NCI-H1930 (cell line): ENCODE measurements at places on chromosomes 3 and 15.

GRCh38 chr3:43203022-43203421 is 83.3 kb upstream of the SNRK start:
- DNase-seq = no peak

DNA sequence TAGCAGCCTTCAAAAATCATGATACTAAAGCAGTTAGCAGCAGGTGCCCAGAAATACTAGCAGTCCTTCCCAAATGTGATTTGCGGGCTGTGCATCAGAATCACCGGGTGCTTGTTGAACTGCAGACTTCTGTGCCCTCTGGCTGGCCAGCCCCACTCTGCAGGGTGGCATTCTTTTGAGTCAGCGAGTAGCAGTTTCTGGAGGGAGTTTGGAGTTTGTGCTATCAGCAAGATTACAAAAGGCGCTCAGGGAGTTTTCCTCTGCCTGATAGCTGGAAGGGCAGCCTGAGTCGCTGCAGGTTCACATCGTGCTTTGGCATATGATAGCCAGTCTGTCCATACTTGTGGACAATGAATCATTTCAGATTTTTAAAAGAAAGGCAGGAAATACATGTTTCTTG is 57.6 kb downstream of the CLDN11 start:
- no peak for DNase-seq

GRCh38 chr3:46971742-46972141 is 4.8 kb downstream of the CCDC12 start:
- no peak for DNase-seq

- no peak for DNase-seq
These were observed 22.6 kb upstream of the GPD1L start for GRCh38 chr3:32083702-32084270.

DNA sequence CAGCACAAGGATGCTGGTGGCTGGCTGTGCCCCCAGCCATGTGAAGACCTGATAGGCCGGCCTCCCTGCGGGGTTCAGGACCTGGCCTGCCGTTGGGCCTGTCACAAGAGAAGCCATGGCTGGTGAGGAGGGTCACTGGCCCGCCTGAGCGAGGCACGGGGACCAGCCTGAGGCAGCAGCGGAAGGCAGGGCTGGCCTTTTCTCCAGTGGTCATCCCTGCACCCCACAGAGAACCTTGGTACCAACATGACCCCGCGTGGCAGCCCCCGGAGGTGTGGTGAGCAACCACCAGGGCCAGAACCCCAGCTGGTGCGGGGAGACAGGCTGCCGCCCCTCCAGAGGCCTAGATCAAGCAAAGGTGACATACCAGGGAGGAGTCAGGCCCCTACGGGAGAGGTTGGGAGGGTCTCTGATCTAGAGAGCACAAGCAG is 134.1 kb upstream of the MEF2A start:
- DNase-seq = no peak

- no peak for DNase-seq
These were observed 97.4 kb downstream of the LRIG1 start for GRCh38 chr3:66403323-66403990.

- no peak for DNase-seq
These were observed 80.8 kb upstream of the TJP1 start for GRCh38 chr15:29903028-29903427.

DNA sequence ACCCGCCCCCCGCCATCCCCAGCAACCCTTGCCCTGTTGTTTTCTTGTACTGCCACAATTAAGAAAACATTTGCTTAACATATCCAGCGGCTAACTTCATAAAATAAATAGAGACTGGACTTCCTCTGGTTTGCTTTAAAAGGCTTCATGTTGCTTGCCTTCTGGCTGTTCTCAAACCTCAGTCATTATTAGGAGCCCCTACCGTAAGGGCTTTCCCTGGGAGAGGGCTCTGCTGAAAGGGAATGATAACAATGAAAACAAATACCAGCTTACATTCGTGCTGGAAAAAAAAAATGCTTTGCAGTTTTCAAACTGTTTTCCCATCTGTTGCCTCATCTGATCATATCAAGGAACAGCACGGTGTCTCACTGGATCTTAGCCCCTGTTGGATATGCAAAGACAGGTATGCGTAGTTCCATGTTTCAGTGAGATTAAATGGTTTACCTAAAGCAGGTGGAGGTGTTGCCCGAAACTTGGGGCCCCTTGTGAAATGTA is 77.2 kb upstream of the VGLL4 start:
- DNase-seq = no peak

GRCh38 chr3:65030014-65030627 is 342.3 kb upstream of the ADAMTS9 start:
- no peak for DNase-seq

- DNase-seq = no peak
These were observed 285.1 kb upstream of the CDIN1 start for GRCh38 chr15:36294359-36294758.

GRCh38 chr3:32045091-32045915 is 61.1 kb upstream of the GPD1L start:
- DNase-seq = no peak

- no peak for DNase-seq
These were observed 17.2 kb downstream of the DYNC1LI1 start for GRCh38 chr3:32553459-32553858.

DNA sequence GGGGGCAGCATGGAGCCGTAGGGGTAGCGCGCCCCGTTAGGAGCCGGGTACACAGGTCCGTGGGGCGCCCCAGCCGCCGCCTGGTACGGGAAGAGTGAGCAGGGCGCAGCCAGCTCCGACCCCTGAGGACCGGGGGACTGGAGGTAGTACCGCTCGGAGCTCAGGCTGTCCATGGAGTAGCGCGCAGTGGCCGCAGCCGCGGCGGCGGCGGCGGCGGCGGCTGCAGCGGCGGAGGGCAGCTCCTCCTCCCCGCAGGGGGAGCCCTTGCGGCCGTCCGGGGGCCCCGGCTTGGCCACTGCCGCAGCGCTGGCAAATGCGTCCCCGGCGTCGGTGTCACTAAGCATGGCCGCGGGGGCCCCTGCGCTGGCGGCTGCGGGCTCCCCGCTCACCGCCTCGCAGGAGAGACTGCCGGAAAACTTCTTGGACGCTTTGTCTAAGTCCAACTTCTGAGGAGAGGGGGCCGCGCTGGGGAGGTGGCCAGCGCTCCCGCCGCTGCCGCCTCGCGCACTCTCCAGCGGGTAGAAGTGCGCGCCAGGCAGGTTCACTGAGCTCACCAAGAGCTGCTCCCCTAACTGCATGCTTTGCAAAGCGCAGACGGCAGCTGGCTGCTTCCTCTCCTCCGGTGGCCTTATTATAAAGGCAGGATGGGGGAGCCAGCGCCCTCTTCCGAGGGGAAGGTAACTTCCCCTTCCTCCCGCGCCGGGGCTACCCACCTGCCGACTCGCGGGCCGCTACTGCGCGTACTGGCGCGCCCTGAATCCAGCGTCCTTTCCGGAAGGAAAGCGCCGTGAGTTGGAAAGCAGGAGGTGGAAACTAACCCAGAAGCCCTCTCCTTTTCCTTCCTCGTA is at the start of gene EOMES:
Gene EOMES (minus strand): TSS at position 607 of the 848 bp plus-strand sequence. CDS start 29 bp downstream, at position 578.
- DNase-seq = peak; percentile 50

- no peak for DNase-seq
These were observed 36.4 kb upstream of the EHHADH start for GRCh38 chr3:185290266-185290665.

DNA sequence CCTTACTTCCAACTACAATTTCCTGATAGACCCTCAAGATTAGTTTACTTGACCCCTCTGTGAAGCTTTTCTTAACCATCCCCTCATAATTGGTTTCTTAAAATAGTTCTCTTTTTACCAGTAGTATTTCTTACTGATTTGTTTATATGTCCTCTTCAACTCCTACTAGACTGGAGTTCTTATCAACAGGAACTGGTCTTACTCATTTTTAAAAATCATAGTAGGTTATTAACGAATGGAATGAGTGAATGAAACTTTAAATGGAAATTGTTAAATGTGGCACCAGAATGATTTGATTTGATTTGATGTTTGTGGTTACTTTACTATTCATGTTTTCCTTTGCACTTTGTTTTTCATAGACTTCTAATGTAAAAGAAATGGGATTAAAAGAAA is 91.5 kb downstream of the NEO1 start:
- DNase-seq = no peak

DNA sequence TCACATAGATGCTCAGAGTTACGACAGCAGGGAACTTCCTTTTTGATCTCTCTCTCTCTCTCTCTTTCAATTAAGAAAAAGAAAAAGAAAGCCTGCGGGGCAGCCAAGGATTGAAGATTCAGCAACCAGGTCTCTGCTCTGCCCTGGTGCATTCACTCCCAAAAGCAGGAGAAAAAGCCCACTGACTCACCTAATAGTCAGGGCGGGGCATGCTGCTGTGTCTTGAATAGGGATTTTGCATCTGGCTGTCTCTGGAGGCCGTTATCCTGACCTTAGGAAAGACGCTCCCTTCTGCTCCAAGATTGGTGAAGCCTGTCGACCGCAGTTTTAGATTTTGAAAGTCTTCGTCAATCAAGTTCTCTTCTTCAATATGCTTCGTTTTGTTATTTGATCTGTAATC is 20.8 kb upstream of the ITGB5 start:
- no peak for DNase-seq

DNA sequence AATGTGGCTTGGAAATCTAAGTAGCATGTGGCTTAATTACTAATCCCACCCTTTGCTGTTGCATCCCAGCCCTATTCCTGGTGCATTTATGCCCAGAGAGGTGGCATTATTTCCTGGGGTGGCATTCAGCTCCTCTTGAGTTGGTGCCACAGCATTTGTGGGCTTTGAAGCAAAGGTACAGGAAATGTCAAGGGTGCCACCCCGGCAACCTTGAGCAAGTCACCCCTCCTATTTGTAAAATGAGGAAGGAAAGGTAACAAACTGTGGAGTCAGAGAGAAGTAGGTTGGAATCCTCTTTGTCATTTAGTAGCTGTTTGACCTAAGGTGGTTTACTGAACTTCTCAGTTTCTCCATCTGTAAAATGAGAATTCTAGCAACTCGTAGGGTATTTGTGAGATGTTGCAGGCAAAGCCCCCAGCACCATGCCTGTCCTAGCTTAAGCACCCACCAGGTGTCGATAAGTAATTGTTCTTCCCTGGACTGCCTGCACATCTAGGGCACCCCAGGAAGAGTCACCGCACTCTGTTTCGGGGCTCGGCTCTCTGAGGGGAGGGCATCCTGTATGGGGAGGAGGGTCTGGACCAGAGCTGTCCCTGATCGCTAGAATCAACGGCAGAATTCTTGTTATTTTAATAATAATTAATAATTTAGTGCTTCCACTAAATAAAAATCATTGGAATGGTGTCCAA is 17.1 kb downstream of the ISG20 start:
- no peak for DNase-seq

GRCh38 chr15:81069909-81070308 is 64.2 kb upstream of the CFAP161 start:
- DNase-seq = no peak

GRCh38 chr15:68494573-68495110 is 62.7 kb upstream of the ITGA11 start:
- DNase-seq = no peak
